ENCODE measurements at places on chromosomes 5 and 9.

GRCh38 chr5:136109453-136110135 is 23.1 kb upstream of the SMAD5 start:
- no peak for DNase-seq

DNA sequence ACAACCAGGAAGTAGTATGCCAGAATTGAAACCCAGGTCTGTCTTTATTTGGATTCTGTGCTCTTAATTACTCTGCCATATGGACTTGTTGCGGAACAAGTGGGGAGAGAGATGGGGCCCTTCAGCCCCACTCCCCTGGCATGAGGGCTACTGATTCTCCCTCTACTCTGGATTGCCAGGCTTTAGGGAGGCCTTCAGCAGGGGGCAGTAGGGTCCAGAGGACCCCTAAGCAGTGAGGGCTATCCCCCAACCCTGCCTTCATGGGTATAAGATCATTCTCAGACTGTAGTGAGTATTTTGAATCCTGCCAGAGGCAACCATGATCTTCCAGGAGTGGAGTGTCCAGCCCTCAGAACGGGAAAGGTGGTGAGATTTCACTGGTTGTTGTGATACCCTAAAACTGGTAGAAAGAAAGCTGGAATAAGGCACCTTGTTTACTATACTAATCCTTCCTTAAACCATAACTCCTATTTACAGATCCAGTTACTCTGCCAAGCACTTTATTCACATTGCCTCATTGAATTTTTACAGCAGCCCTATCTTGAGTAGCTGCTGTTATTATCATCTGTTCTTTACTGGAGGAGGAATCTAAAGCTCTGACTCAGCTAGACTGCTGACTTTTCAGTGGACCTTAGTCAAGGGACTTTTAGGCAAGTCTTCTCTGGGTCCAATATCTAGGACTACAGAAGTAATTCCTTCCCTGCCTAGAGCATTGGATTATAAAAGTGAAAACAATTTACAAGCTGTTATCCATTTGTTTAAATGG is 31.3 kb upstream of the LARP1 start:
- DNase-seq: no peak

- DNase-seq: no peak
Measured at GRCh38 chr9:115289757-115290208, 171.8 kb upstream of the TNC start.

DNA sequence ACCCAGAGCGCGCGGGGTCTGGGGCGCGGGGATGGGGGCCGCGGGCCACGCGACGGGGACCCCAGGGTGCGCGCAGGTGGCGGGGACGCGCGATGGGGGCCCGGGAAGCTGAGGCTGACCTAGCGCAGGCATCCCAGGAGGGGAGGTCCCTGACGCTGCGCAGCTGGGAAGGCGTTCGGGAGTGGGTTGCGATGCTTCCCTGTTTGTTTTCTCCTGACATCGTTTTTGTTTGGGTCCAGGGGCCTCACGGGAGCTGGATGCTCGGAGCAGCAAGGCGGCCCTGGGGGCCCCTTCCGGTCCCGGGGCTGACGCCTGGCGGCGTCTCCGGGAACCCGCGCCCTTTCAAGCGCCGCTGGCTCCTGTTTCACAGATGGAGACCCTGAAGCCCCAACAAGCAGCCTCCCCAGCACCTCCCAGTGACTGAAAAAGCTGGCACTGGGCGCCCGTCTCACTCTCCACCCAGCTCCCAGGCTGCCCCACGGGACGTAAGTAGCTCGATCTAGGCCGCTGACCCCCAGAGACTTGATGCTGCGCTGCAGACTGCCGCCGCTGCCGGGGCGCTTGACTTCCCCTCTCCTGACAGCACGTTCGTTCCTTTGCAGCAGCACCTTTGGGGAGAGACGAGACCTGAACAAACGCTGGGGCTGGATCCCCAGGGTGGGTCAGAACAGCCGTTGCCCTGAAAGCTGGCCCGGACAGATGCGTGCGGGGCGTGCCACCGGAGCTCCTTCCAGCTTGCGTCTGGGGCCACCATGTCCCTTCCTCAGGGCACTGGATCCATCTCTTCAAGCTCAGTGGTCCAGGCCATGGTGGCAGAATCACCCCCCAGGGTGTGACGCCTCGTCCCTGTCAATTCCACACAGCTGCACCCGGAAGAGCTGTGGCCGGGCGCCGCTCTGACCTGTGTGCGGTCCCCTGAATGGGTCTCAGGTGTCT is 593 bp downstream of the BRD3OS start:
- DNase-seq: peak; percentile 38

GRCh38 chr9:78406146-78406545 is 109.2 kb downstream of the PSAT1 start:
- no peak for DNase-seq

DNA sequence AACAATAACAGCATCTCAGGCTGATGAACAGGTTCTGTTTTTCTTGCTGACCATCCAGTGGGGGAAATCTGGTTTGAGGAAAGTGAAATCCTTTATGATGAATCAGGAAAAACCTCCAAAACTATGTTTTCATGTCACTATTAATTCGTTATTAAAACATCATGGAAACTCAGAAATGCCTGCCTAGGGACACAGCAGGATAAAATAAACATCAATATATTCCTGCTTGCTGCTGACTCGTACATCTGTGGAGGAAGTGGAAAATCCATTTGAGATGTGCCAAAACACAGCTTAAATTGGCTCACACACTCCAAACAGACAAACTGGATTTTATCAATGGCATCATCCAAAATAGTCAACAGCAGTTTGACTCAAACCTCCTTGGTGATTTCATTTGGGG is 53.0 kb downstream of the TEK start:
- no peak for DNase-seq

DNA sequence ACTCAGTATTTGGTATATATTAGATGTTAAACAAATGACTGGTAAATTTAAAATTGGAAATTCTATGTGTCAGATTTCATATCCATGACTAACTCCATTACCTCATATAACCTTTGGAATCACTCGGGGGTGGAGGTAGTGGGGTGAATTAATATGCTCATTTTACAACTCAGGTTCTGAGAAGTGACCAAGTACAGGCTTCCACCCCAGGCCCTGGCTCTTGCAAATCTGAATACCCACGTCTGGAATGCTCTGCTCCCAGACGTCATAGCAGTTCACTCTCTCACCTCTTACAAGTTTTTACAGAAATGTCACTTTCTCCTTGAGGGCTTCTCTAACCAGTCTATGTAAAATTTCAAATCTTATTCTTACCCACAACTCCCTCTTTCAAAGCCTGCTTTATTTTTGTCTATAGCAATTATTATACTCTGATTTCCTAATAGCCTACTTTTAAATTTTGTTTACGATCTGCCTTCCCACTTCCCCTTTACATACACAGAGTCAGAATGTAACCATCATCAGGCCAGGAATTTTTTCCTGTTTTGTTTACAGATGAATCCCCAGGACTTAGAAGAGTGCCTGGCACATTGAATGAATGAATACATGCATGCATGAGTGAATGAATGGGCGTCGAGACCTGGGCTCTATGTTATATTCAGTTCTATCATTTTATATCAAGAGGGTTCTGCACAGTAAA is 134.1 kb upstream of the IFNE start:
- no peak for DNase-seq

DNA sequence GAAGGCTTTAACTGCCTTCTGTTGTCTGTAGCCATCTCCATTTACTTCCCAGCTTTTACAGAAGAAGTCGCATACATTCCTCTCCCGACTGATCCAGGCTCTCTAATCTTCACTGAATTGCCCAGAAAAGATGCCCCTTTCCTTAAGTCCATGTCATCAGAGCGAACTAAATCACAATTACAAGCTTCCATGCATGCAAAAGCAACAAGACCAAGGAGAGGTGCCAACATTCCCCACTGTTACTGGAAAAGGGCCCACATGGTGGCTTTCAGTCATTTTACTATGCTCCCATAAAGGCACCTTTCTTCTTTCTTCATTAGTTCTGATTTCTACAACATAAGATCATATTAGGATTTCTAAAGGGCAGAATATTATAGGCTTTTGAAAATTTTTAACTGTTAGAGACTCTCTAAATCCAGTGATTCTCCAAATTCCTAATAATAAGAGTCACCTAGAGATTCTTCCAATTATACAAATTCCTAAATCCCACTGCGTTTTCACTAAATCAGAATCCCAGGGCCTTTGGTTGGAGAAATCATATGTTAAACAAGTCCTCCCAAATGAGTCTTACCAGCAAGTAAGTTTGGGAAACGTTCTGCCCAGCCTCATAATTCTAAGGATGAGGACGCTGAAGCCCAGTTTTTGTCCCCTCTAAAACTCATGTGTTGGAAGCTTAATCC is 17.0 kb upstream of the ZFR start:
- DNase-seq: no peak

DNA sequence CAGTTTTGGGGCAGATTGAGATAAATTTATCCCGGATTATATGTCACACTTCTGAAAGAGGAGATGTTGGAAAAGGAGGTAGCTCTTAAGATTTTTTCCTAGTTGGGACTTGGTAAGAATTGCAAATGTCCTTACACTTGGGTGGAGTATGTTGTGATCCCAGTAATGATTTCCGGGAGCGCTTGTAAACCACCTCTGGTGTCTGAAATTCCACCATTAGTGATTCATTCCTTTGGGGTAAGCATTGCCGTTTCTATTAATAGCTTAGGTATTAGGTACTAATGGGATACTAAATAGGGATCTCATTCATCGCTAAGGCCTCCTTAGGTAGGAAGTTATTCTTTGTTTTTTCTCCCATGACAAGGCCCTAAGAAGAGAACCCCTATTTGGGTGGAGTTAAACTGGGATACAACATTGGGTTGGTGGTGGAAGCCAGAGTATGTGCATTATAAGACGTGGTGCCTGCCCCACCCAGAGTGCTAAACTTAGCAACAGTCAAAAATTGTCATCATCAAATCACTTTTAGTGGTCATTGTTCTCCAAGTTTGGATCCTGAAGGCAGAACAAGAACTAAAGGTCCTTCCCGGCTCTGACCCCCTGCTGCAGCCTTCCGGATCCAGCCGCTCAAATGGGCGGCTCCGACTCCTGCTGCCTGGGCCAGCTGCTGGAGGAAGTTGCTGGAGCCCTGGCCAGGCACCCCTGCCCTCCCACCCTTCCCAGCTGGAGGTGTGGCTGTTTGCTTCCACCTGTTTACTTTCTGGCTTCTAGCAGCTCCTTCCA is 31.7 kb upstream of the DAB2IP start:
- no peak for DNase-seq

DNA sequence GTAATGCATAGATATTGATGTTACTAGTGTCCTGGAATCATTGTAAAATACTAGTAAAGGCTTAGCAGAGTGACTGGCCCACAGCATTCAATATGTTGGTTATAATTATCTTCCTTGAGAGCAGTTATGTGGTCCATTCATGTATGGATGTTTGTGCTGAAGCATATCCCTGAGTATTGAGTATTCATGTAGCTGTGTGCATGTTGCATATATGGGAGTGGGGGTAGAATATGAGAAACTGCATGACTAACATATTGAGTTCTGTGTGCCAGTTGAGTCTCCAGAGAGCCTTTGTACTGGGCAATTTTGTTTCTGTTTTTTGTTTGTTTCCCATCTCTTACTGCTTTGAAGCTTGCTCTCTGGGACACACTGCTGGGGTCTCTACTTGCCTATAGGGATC is 222.7 kb upstream of the TRIM32 start:
- no peak for DNase-seq

DNA sequence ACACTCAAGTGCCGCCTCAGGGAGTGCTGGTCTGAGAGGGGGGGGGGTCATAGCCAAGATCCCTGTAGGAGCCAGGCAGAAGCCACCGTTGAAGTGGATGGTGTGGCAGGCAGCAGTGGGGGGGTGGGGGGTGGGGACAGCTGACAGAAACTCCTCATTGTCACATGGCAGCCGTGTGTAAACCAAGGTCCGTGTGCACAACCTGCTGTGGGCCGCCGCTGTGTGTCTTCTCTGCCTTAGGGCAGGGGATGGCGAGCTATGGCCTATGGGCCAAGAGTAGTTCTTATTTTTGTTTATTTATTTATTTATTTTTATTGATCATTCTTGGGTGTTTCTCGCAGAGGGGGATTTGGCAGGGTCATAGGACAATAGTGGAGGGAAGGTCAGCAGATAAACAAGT is 13.4 kb downstream of the SQSTM1 start:
- no peak for DNase-seq

DNA sequence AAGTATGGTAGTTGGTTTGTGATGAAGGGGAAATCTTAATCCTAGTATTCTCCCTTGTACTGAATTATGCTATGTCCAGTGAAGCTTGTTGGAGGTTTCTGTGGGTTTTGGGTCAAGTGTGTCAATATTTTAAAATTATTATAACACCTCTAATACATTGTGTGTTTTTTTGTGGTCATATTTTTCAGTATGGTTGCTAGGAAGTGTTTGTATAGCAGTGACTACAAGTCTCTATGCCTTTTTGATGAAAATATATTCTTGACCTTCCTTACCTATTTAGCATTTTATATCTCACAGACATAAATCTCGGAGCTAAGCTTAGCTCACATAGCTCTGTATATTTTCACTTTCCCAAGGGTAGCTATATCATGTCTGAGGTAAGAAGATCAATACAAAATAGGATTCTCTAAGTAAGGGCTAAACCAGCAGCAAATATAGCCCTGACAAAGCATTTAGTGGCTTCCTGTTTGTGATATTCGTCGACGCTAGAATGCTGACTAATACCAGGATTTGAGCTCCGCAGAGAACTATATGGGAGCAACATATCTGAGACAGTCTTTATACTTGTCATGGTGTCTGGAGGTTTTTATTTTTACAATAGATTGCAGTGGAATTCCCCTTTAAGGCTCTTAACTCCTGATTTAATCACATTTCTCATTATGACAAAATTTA is 82.3 kb downstream of the MACIR start:
- DNase-seq: no peak
